Right atrium auricular region (tissue), 2 donors: ENCODE measurements at places on chromosomes 12 and 14. TPM values are rescaled to one million over a fixed set of nuclear protein-coding genes. Genes with fewer than 3 reads are reported as not detected.

DNA sequence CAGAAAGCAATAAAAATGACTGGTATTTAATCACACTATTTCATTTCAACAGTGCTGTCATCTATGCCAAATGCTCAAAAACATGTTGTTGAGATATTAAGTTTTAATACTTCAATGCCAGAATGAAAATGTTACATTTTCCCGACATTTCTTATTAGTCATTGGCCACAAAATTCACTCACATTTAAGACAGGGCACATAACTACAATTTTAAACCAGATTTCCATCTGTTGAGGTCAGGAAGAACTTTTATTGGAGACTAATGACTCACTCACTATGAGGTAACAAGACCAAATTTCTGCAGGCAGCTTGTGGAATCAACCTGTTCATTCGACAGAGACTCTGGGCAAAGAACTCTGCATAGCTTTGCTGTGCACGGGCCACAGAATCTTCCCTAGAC is 36.8 kb downstream of the PPTC7 start:
- no peak for DNase-seq

DNA sequence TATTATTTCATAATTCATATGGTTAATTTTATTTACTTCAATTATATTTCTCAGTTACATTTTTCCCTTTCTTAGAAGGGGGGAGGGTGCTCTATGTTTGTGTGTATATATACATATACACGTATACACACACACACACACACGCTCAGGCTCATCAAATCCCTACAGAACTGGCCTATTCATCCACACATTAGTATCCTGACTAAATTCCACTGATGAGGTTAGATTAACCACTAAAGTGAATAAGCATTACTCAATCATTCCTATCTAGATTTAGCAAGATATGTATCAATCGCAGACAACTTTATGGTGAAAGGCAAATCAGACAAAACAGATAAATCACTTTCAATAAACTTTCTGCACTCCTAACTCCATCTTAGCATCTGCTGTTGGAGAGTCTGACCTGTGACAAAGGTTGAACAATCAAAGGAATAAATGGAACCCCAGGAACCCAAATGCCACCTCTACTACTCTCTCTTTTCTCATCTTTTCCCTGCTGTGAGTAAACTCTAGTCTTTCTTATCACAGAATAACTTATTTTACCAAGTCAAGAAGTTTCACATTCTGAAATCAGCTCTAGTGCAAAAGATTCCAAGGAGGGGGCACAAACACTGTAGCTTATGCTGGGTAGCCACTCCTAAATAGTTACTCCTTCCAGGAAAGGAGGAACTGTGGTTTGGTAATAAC is 67.6 kb downstream of the RALGAPA1 start:
- no peak for DNase-seq

GRCh38 chr14:103480595-103480994 is 42.0 kb downstream of the CKB start:
- no peak for DNase-seq

DNA sequence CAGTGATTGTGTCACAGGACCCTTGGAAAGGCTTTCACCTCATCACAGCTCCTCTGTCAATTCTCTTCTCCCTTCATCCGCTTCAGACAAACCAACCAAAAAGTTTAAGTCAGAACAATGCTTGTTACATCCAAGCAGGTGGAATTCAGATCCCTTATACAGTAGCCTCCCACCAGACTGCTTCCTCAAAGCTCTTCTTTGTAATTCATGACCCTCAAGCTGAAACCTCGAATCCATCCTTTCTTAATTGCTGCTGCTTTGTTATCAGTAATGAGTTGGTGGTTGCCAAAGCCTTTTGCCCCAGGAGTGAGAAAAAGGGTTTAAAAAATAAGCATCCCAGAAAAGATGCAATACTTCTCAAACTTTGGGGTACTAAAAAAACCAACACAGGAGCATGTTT is 9.5 kb downstream of the BEST3 start:
- no peak for DNase-seq

GRCh38 chr14:80764921-80765507 is 176.5 kb downstream of the CEP128 start:
- DNase-seq, result no peak

GRCh38 chr12:130198026-130198662 is 35.9 kb downstream of the FZD10 start:
- DNase-seq, result no peak

DNA sequence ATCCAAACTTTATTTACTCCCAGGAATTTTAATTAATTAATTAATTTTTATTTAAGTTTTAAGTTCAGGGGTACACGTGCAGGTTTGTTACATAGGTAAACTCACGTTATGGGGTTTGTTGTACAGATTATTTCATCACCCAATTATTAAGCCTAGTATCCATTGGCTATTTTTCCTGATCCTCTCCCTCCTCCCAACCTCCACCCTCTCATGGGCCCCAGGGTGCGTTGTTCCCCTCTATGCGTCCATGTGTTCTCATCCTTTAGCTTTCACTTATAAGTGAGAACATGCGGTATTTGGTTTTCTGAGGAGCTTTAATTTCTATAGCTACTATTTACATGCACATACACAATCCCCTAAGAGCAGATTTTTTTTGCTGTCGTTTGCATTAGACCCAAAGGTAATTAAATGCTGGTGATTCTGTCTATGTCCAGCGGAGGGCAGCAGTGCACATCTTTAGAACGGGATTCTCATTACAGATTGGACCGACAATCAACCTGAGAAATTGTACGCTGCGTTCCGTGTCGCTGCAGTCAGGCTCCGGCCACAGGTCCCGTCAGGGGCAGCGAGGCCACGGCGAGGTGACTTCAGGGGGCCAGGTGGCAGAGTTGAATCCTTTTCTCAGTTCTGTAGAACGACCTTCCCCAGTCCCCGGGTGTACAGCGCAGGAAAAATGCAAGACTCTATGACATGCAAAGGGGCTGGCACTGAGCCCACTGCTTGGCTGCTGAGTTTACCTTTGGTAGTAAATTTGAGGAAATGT is 11.6 kb downstream of the TMEM30B start:
- peak; percentile 87 for DNase-seq

GRCh38 chr12:7450667-7451066 is 6.7 kb upstream of the CD163L1 start:
- no peak for DNase-seq

DNA sequence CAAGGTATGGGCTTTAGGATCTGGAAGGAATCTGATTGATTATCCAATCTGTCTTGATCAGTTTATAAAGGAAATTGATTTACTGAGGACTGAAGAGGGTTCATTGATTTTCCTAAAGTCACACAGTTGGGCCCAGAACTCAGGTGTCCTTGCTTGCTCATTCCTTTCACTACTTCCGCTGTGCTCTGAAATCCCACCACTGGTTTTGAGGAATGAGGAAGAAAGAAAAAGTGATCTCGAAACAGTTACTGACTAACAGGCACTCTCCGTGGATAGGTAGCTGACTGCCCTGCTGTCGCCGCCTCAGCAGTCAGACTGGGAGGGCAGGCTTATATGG is at the start of gene FITM1:
Gene FITM1, plus strand, starts transcription at position 280 of the 337 bp plus-strand sequence. CDS start 905 bp downstream, outside the sequence.
- no peak for DNase-seq

GRCh38 chr12:92158796-92159439 is 13.3 kb upstream of the BTG1 start:
- DNase-seq, result no peak

DNA sequence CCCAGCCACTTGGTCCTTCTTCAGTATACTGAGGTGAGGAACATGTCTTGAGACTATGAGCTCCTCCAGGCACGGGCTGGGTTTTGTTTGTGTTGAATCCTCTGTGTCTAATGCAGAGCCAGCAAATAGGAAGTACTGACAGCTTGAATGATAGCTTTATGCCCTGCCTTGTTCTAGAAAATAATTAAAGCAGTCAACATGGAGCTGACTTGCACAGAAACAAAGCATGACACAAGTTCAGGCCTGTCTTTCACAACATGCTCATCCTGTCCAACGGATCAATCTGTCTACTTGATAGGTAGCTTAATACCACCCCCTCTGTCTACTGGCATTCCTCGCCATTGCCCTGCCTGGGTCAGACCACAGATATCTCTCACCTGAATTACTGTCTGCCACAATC is 140.9 kb downstream of the ESRRB start:
- no peak for DNase-seq

- no peak for DNase-seq
These were observed 381.8 kb downstream of the KCNH5 start for GRCh38 chr14:62663456-62663821.

DNA sequence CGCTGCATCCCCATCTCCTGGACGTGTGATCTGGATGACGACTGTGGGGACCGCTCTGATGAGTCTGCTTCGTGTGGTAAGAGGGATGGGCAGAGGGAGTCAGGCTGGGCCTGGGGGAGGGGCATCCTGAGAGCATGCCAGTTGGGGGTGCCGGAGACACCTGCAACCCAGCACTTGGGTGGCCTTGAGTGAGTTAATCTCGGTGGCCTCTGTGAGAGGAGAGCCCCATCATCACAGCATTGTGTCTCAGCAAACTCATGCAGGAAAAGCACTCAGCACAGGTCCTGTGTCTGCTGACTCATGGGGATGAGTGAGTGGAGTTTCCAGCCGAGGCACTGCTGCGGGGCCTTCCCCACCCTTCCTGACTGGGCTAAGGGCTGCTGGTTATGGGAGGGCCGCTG is 19.6 kb upstream of the LRP1-AS start:
- DNase-seq, result no peak

- no peak for DNase-seq
These were observed 2.9 kb upstream of the RTL1 start for GRCh38 chr14:100906420-100906819.

DNA sequence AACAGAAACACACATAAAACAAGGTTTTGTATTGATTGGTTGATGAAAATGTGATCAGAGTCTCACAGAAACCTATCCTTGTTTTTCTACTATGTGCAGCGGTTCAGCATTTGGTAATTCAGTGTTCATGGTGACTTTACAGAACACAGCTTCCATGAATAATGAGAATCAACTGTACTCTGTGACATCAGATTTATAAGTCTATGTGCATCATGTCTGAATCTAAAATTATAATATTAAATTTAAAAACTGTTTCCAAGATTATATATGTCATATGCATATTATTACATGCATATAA is 104.3 kb downstream of the SLC16A7 start:
- no peak for DNase-seq

DNA sequence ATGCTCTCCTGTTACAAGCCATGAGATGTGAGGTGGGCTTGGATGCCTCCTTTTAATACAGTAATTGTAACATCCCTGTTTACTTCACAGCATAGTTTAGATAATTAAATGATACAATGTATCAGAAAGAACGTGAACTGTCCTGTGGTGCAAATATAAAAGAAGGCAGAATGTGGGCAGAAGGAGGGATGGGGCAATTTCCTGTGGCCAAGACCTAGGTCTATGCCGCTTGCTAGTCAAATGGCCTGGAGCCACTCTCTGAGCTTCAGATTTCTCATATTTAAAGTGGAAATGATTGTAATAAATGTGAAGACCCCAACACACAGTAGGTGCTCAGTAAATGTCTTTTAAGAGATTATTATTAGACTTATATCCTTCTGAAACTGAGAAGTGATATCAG is 24.0 kb upstream of the EVL start:
- DNase-seq, result no peak

- DNase-seq, result no peak
These were observed 328.3 kb downstream of the APAF1 start for GRCh38 chr12:98973395-98973794.

- DNase-seq, result no peak
These were observed 38.3 kb downstream of the FNTB start for GRCh38 chr14:65024957-65025356.

GRCh38 chr12:126443977-126444376 is 1378.7 kb downstream of the AACS start:
- no peak for DNase-seq

GRCh38 chr14:51901475-51902024 is 41.1 kb downstream of the GNG2 start:
- no peak for DNase-seq

- DNase-seq, result no peak
These were observed 27.2 kb upstream of the MLXIP start for GRCh38 chr12:122051231-122051876.

DNA sequence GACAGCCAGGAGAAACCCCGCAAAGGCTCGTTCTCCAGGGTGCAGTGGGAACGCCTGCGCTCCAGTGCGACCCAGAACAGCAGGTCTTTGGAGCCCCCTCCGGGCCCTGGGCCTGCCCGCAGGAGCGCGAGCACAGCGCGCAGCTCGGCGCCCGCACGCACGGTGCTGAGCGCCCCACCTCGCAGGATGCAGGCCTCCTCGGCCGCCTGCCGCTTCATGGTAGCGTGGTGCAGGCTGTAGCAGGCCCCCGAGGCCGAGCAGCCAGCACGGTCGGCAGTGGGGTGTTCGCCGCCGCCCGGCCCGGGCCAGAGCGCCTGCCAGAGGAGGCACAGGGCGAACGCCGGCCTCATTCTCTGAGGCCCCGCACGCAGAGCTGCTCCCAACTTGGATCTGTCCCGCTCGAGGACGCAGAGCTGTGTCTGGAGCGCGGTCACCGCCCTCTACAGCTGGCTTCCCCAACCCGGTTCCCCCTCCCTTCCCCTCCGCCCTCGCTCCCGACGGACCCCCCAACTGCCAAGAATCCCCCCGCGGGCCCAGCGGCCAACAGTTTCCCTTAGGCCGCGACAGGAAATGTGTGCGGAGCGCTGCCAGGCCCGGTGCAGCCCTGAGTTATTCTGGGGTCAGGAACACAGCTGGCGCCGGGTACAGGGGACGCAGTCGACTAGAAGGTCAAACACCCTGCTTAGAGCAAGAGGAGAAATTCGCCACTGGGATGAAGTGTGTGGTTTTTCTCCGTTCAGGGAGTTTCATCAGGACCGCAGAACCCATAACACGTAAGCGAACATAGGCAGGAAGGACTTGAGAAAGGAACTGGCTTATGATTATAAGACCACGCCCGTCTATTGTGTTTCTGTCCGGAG is at the start of gene CLEC14A:
Gene CLEC14A, minus strand, starts transcription at position 421 of the 860 bp plus-strand sequence. Its CDS starts 71 bp downstream, at position 350.
- peak; percentile 87 for DNase-seq

DNA sequence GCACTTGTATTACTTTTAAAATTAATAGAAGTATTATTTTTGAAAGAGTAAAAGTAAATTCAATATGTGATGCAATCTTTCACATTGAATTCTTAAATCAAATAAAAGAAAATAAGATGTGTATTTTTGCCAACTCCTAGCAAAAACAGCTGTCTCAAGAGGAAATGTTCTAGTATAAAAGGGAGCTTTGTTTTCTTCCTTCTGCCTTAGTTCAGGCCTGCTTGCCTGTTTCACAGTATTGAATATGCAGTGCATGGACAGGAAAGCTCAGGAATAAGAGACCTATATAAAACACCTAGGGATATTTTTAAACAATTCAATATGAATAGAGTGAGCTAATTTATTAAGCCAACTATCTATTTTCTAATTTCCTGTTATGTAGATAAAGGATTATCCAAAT is 294.8 kb upstream of the G2E3 start:
- DNase-seq, result no peak

- no peak for DNase-seq
These were observed 44.0 kb downstream of the PAH start for GRCh38 chr12:102873077-102873476.

P2RX7 gene
- 1.9 TPM for total RNA-seq

TMEM63C gene
- not detected for total RNA-seq

SERPINA4 gene
- total RNA-seq, result not detected

CCDC177 gene
- total RNA-seq, result not detected

KRT6C gene
- total RNA-seq, result not detected

BCL7A gene
- 21.2 TPM for total RNA-seq

PRKAB1 gene
- total RNA-seq, result 9.3 TPM

PCK2 gene
- total RNA-seq, result 1.8 TPM

FAM181A gene
- total RNA-seq, result not detected

PLEK2 gene
- total RNA-seq, result 1.1 TPM

RBP5 gene
- total RNA-seq, result not detected

HSPB8 gene
- 530 TPM for total RNA-seq

TOMM20L gene
- not detected for total RNA-seq
